ENCODE measurements at places on chromosomes 1 and 21.

DNA sequence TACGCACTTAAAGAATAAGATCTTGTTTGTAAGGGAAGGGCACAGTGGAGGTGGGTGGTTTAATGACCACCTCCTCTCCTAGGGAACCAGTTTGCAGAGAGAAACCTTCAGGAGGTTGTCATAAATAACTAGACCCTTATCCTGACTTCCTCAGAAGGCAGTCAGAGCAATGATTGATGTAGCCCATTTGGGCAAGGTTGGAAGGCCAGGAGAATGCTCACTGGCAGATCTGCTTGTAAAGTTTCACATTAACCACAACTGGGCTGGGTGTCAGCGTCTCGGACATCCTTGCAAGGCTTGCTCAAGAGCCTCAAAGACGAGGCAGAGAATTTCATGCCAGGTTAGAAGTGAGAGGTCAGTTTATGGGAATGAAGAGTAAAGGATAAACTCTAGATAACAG, 87.6 kb upstream of the TRABD2B start:
- DNase-seq: no peak

GRCh38 chr1:59272507-59272906, 24.4 kb upstream of the FGGY start:
- DNase-seq: no peak

DNA sequence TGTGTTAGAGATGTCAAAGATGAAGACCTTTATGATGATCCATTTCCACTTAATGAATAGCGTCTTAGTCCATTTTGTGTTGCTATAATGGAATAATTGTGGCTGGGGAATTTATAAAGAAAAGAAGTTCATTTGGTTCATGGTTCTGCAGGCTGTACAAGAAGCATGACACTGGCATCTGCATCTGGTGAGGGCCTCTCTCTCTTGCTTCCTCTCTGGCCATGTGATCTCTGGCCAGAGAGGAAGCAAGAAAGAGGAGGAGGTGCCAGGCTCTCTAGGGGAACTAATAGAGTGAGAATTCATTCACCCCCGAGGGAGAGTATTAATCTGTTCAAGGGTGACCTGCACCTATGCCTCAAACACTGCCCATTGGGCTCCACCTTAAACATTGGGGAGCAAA, 242.8 kb downstream of the DISC1 start:
- DNase-seq: no peak

GRCh38 chr1:162849711-162850110, 11.3 kb downstream of the CCDC190 start:
- DNase-seq: no peak

- DNase-seq: peak; percentile 24
Observed at GRCh38 chr1:224498574-224499170, 64.1 kb upstream of the WDR26 start.

DNA sequence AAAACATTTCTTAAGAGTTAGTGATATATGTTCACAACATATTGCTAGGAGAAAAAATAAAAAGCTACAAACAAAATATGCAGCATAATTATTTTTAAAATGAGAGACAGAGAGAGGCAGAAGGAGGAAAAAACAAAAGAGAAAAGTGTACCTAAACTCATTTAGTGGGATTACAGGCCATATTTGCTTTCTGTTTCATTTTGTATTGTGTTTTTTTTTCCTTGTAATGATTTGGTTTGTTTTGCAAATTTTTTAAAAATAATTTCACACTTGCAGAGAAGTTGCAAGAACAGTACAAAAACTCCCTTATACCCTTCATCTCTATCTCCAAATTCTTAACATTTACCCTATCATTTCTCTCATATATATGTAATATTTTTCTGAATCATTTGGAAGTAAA, 65.0 kb downstream of the LBR start:
- no peak for DNase-seq

- no peak for DNase-seq
Observed at GRCh38 chr1:169364948-169365347, 2.6 kb downstream of the NME7 start.
